ENCODE measurements at places on chromosomes 3 and 15.
A peak's percentile ranks its signal among the peaks of the same experiment; 100 is the strongest.

DNA sequence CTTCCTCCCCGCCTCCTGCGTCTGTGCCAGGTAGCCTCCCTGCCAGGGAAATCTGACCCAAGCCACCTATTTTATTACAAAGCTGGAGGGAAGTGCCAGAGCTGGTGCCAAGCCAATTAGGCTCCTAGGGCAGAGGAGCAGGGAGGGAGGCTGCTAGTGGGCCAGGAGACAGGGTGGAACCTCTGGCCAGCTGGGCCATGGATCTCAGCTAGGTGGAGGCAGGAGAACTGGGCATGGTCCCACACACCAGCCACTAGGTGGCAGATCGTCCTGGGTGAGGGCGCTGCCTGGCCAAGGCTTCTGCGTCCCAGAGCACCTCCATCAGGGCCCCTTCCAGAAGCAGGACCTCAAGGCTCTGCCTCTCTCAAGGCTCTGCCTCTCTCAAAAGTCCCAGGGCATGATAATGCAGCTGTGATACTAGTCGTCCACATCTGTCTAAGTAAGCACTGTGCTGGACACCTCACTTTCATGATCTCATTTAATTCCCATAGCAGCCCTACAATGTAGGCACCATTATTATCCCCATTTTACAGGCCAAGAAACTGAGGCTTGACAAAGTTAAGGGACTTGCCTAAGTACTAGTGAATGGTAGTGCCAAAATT lies 4.5 kb upstream of the RFT1 start:
- peak; percentile 20 for DNase-seq

GRCh38 chr3:20039765-20040547 lies at the start of gene KAT2B:
Gene KAT2B, plus strand, starts transcription at chr3:20040446. Its CDS starts 32 bp downstream, at chr3:20040478.
- DNase-seq: peak; percentile 43

GRCh38 chr15:74011610-74012009 lies 17.1 kb downstream of the PML start:
- no peak for DNase-seq

GRCh38 chr3:99023590-99024192 lies 122.2 kb upstream of the DCBLD2 start:
- no peak for DNase-seq

DNA sequence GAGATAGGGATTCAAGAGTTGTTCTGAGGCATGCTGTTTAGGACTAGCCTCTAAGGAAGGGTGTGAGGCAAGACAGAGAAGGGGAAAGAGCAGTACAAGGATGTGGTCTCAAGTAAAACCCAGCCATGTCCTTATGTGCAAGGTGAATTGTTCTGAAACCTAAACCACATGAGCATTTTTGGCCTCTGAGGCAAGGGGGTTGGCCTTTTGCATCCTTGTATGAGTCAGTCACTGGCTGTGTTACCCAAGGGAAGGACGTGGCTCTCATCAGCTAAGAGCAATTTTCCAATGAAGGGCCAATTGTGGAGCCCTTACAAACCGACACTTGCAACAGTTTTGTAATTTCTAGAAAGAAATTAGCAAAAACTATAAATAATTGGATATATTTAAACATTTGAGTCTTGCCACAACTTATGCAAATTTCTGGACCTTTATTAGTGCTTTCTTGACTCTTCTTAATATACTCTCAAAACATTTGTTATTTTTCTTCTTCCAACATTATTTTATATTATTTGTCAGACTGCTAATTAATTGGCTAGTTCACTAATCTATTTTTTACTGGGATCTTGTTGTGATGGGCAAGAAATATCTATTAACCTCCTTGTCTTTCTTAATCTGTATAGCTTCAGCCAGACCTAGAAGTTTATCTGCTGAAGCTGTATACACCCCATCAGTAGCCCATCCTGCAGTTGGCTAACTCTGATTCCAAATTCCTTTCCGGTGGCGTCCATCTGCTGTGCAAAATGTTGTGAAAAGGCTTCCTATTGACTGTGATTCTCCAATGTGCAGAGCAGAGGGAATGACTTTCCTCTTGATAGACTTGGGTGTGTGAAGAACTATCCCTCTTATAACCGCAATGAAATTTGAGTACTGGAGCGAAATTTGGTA lies 97.7 kb upstream of the P2RY1 start:
- no peak for DNase-seq

GRCh38 chr3:41207355-41207754 lies 8.1 kb downstream of the CTNNB1 start:
- no peak for DNase-seq
